ENCODE measurements at places on chromosomes 6 and 20. TPM values are rescaled to one million over a fixed set of nuclear protein-coding genes. Genes with fewer than 3 reads are reported as not detected.

LST1 gene
- not detected for total RNA-seq

IL20RA gene
- total RNA-seq, result 0.65 TPM

STMND1 gene
- total RNA-seq, result not detected

DNA sequence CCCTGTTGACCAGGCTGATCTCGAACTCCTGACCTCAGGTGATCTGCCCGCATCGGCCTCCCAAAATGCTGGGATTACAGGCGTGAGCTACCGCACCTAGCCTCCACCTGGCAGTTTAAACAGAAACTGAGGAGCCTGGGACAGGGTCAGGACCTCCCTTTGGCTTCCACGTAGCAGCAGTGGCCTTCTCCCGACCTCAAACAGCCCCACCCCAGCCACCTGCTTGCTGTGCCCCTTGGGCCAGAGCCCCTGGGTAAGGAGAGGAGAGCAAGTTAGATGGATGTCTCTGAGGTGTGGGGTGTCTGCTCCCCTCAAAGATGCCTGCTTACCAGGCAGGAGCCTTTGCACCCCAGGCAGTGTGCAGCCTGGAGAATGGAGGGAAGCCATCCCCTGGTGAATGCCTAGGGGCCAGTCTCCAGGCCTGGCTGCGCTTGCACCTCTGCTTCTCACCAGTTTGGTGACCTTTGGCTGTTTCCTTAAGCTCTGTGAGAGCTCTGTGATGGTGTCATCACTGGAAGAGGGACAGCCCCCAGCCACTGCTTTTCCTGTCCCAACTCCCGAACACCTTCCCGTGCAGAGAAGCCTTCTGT, 42.1 kb upstream of the MDFI start:
- H3K27me3 ChIP-seq, result no peaks in the 10 kb centered on the region
- H3K4me1 ChIP-seq, result no peaks in the 10 kb centered on the region
- H3K36me3 ChIP-seq, result peaks cover 17% of the 10 kb centered on the region
- DNase-seq, result no peak

GRCh38 chr20:15854911-15855310, 718.3 kb downstream of the KIF16B start:
- 0 out of 2 replicates have a peak, but pooled peaks cover 7% of the 10 kb centered on the region for H3K4me1 ChIP-seq
- H3K4me3 ChIP-seq, result no peak overlapping the region
- DNase-seq, result no peak
- no peaks in the 10 kb centered on the region for H3K27me3 ChIP-seq
- no peaks in the 10 kb centered on the region for H3K36me3 ChIP-seq
- H3K27ac ChIP-seq, result no peak overlapping the region

- H3K27me3 ChIP-seq, result no peaks in the 10 kb centered on the region
- H3K4me3 ChIP-seq, result no peak overlapping the region
- H3K27ac ChIP-seq, result no peak overlapping the region
- DNase-seq, result no peak
- H3K4me1 ChIP-seq, result no peaks in the 10 kb centered on the region
Measured at GRCh38 chr6:109345986-109346385, 36.3 kb downstream of the CD164 start.

GRCh38 chr20:40812415-40812925, 123.4 kb upstream of the MAFB start:
- H3K27ac ChIP-seq, result no peak overlapping the region
- peaks cover 9% of the 10 kb centered on the region for H3K27me3 ChIP-seq
- no peaks in the 10 kb centered on the region for H3K36me3 ChIP-seq
- no peak overlapping the region for H3K4me3 ChIP-seq

- H3K27ac ChIP-seq, result no peak overlapping the region
- H3K36me3 ChIP-seq, result peaks cover 12% of the 10 kb centered on the region
- no peaks in the 10 kb centered on the region for H3K4me1 ChIP-seq
- no peak overlapping the region for H3K4me3 ChIP-seq
- DNase-seq, result no peak
Measured at GRCh38 chr20:32315399-32315798, 37.9 kb downstream of the KIF3B start.

GRCh38 chr6:146859795-146860495, 261.2 kb downstream of the ADGB start:
- H3K27ac ChIP-seq, result no peak overlapping the region
- no peak overlapping the region for H3K4me3 ChIP-seq
- H3K4me1 ChIP-seq, result no peaks in the 10 kb centered on the region
- H3K27me3 ChIP-seq, result no peaks in the 10 kb centered on the region
- H3K36me3 ChIP-seq, result no peaks in the 10 kb centered on the region
- no peak for DNase-seq

DNA sequence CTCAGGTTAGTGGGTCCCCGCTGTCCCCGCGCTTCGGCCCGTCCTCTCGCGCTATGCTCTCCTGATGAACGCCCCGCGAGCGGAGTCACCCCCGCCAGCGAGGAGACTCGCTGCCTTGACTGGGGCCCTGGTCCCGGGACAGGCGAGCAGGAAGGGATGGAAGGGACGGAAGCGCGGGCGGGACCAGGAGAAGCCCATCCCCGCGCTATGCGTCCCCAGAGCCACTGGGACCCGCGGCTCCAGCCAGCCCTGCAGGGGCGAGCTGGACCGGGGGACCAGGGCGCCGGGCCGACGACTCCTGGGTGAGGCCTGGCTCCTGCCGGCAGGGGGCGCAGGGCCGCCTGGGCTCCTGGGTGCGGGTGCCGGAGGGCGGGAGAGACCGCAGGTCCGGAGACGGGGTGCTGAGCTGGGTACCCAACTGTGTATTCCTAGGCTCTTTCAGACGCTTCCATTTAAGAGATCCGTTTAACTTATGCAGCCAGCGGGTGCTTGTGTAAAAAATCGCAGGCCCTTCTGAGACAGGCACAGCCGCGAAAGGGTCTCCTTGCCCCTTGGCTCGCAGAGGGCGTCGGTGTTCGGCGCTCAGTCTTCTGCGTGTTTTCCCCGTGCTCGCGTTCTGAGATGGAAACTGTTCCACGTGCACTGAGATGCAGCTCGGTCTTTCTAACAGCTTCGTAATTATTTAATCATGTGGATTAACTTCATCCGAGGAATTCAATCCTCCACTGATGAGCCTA, 580 bp upstream of the SYCP2 start:
- H3K27ac ChIP-seq, result peak overlapping the region; percentile 59
- peak overlapping the region; percentile 73 for H3K4me3 ChIP-seq
- H3K27me3 ChIP-seq, result no peaks in the 10 kb centered on the region
- H3K36me3 ChIP-seq, result no peaks in the 10 kb centered on the region
- peak; percentile 99 for DNase-seq

Measured in Caco-2 (cell line).